ENCODE measurements at places on chromosomes 7 and 10.

- DNase-seq = no peak
These were observed 26.3 kb upstream of the SH3PXD2A start for GRCh38 chr10:103881416-103882284.

GRCh38 chr7:83921941-83922607 lies 272.5 kb downstream of the SEMA3A start:
- DNase-seq = no peak

DNA sequence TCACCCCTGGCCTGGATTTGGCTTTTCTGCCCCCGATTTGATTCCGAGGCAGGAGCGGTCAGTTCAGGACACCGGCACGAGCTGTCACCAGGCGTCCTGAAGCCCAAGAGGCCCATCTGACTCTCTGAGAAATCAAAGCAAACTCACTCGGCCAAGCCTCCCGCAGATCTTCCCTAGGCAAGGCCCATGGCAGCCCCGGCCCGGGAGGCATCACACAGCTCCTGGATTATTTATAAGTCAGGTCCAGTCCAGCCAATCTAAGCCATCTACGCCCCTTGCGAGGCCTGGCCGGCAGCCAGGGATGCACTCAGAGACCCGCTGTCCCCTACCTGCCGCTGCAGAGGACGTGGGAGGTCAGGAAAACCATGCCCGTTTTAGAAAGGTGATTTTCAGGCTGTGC lies 87.3 kb upstream of the DIP2C start:
- no peak for DNase-seq

DNA sequence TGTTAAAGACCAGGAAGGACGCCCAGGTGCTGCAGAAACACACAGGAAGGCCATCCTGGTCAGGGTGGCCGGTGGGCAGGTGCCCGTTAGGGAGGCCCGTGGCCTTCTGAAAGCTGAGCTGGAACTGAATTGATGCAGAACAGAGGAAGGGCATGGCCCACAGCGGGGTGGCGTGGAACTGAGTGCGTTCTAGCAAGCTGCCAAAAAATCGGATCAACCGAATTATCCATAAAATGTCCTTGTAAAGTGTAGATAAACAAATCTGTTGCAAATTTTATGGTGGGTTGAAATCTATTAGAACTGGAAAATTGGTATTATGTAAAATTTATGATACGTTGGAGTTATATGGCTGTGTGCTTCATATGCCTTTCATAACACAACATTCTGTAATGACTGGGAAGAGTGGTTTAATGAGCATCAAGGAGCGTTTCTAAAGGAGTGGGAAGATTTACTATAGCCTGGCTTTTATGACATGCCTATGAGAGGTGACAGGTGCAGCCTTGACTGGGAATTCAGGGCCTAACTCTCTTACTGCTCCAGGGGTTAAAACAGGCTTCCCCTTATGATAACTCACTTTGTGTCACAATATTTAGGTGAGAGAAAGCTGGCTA lies 108.1 kb downstream of the GPR26 start:
- no peak for DNase-seq

- DNase-seq = no peak
These were observed 142.7 kb downstream of the ELFN1 start for GRCh38 chr7:1812509-1813393.

DNA sequence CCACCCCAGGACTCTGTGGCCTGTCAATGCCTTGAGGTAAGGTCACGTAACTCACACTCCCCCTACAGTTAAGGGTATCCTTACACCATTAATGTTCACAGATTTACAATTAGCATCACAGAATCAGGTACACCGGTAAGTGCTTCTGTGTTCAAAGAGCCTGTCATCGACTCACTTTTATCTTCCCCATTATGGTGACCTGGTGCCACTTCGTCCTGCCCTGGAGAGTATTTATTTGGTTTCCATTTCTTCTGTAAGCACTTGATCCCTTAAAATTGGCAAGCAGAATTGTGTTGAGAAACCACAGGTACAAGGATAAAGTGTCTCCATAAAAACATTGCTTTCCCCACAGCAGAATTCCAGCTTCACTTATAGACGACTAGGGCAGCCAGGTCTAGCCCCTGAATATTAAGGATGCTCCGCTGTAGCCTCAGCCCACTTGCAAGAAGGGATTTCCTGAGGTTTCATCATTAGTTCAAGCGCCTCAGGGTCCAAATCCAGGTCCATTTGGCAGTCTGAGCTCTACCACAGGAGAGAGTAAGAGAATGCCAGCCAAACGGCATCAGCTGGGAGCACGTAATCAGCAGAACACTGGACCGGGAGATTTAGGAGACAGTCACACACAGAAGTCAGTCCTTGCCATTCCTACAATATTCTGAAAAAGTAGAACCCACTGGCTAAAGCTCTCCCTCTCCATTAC lies 10.1 kb downstream of the ATXN7L1 start:
- no peak for DNase-seq

DNA sequence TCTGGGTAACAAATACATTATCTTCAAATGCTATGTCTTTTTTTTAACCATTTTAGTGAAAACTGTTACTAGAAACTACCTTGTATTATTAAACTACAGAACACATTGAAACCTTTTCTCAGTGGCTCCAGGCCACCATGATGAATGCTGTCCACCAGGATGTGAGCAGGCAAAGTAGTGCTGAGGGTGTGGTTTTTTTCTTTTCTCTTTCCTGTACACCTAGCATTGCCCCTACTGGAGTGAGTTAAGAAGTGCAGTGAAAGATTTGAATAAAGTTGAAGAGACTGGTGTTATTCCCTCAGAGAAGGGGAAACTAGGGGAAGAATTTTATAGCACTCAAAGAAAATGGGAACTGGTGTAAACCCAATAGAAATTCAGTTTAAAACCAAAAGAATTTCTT lies 120.0 kb upstream of the SAMD8 start:
- DNase-seq = no peak

DNA sequence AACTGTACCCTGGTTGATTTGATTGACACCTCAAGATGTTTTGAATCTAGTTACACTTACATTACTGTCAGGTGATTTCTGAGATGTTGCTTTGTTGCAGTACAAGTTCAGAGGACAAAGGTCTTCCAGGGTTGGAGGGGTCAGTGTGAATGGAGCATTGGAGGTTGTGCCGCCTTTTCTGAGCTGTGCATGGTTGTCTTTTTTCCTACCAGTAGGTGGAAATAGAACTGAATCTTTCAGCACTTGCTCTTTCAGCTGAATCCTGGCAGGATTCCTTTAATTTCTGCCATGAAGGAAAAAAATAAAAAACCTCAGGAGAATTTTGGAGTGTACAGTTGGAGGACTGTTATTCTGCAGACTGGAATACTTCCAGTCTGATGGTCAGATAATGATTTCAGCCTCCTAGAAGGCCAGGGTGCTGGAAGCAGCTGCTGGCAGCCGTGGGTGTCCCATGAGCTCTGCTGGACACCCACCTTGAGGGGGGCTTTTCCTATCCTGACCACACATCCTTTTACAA lies 82.7 kb downstream of the PLCE1 start:
- DNase-seq = no peak

GRCh38 chr10:18647151-18647550 lies 4.2 kb downstream of the NSUN6 start:
- no peak for DNase-seq

GRCh38 chr7:93838966-93839365 lies 51.6 kb downstream of the TFPI2 start:
- no peak for DNase-seq

GRCh38 chr10:123380491-123381085 lies 226.4 kb downstream of the BUB3 start:
- DNase-seq = no peak

DNA sequence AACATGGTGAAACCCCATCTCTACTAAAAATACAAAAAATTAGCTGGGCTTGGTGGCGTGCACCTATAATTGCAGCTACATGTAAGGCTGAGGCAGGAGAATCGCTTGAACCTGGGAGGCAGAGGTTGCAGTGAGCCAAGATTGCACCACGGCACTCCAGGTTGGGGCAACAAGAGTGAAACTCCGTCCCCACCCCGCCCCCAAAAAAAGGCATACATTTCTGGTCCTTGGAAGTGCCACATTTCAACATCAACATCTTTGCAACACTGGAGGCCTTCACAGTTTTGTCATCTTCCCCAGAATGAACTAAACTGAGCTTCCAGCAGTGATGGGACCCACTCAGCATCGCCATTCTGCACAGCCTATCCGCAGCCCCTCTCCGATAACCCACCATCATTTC lies 36.6 kb downstream of the FAM53B start:
- DNase-seq = no peak

- no peak for DNase-seq
These were observed 36.8 kb downstream of the COL28A1 start for GRCh38 chr7:7498856-7499255.

DNA sequence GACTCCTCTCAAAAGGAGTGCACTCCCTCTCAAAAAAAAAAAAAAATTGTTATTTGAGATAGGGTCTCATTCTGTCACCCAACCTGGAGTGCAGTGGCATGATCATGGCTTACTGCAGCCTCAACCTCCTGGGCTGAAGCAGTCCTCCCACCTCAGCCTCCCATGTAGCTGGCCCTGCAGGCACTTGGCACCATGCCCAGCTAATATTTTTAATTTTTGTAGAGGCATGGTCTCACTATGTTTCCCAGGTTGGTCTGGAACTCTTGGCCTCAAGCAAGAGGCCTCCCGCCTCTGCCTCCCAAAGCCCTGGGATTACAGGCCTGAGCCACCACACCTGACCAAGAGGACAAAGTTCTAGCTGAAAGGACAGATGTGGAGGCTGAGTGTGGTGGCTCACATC lies 120.3 kb downstream of the EPC1 start:
- DNase-seq = no peak

- DNase-seq = no peak
These were observed 142.1 kb upstream of the COBL start for GRCh38 chr7:51458693-51459092.

GRCh38 chr10:113291413-113291812 lies 261.4 kb upstream of the HABP2 start:
- DNase-seq = no peak

DNA sequence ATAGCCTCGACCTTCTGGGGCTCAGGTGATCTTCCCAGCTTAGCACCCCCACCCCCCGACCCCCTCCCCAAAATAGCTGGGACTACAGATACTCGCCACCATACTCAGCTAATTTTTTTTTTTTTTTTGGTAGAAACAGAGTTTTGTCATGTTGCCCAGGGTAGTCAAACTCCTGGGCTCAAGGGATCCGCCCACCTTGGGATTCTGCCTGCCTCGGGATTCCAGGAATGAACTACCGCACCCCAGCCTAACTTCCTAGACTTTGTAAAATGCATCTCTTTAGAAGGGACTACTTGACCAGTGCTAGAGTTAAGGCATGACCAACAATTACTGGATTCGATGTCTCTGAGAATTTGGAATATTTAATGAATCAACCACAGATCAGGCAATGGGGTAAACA lies 85.9 kb downstream of the MDFIC start:
- DNase-seq = no peak

Measured in activated naive CD4-positive, alpha-beta T cell treated with anti-CD3 and anti-CD28 coated beads, Interleukin-2, amount 50 U/mL, for 72 hours (primary cell).